GM13977 (cell line): ENCODE measurements at places on chromosomes 16 and 17.
A peak's percentile ranks its signal among the peaks of the same experiment; 100 is the strongest.

DNA sequence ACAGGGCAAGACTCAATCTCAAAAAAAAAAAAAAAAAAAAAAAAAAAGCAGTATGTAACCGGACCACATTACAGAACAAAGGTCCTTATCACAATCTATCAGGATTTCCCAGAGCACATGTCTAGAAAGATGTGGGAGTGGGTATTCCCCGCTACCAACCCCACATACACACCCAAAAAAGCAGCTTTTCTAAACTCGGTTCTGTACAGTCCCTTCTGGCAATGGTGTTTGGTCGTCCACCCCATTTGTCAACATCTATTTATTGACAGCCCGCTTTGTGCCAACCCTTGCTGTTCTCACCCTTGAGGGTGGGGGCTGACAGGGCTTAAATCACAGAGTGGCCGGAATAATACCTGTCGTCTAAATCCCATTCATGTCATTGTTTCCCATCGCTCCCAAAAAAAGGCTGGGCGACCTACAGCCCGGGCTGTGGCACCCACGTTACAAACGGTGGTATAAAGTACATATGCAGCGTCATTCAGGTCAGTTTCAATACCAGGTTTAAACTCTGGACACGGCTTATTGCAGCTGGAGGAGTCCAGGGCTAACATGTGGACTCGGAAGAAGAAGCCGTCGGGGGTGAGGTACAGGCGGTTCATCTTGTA is 3.6 kb downstream of the C17orf58 start:
- peak; percentile 27 for DNase-seq

GRCh38 chr17:73586275-73586832 is 57.9 kb downstream of the SDK2 start:
- no peak for DNase-seq

DNA sequence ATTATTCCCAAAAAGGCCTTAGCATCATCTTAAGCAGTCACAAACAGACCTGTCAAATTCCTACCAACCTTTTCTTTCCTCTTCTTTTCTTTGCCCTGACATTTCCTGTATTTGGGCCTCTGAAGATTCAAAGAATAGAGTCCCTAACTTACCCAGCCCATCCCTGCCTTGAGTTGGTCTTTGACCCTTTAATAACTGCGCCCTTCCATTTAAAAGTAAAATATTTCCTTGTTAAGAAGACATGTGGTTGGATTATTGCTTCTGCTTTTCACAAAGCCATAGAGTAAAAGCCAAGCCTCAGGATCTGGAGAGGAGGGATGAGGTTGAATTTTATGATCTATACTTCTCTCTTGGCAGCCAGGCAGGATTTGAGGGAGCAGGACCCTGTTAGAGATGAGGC is 13.2 kb upstream of the CCL23 start:
- DNase-seq, result no peak

- no peak for DNase-seq
Observed at GRCh38 chr17:33125552-33125950, 133.9 kb downstream of the SPACA3 start.

DNA sequence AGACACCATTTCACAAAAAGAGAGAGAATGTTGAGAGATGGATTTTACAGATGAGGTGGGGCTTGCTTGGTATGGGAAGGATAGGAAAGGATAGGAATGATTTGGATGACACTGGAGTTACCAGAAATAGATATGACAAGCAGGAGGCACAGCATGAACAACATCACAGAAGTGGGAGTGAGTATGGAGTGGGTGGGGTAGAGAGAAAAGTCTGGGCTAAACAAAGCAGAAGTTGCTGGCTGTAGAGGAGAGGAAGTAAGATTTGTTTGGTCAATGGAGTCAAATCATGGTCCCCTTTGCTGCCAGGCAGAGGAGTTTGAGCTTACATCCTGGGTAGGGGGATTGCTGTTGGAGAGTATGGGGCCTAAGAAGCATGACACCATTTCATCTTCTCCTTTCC is 101.7 kb downstream of the VAT1L start:
- no peak for DNase-seq

GRCh38 chr16:28211758-28212531 is at the start of gene XPO6:
Gene XPO6, minus strand, starts transcription at chr16:28211965. Its CDS starts 597 bp downstream, at chr16:28211368.
- DNase-seq, result peak; percentile 97

- no peak for DNase-seq
Observed at GRCh38 chr16:73255031-73255430, 207.1 kb upstream of the ZFHX3 start.

DNA sequence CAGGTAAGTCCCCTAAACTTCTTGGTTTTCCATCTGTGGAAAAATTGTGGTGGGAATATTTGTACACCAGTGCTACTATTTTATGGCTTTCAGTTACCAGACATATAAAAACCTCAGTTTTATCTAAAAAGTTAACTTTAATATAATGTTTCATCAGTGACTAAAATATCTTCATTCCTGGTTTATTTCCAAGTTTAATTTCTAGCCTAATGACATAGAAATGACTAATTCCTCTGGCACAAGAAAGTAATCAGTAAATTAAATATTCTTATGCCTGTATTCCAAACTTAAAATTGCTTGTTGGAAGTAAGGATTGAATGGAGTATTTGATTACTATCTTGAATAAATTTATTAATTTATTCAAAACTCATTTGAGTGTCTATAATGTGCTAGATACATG is 757.0 kb downstream of the CDH11 start:
- no peak for DNase-seq

DNA sequence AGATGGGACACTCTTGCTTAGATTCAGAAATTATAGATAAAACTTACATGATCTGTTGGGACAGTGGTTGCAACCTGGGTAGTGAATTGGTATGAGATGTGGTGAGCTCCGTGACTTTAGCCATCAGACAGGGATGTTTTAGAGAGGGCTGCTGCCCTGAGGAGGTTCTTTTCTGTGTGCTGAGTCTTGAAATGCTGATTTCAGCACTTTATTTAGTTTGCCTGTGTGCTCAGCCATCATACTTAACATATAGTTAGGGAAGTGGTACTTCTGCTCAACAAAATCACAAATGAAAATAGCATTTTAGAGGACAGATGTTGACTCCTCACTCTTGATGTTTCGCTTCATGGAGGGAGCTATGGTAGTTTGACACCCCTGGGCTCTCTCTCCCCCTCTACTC is 95.9 kb upstream of the CDH13 start:
- DNase-seq, result no peak

GRCh38 chr17:72321896-72322295 is 201.1 kb downstream of the SOX9 start:
- no peak for DNase-seq

GRCh38 chr17:34626121-34626681 is 46.8 kb downstream of the TMEM132E start:
- DNase-seq, result no peak

DNA sequence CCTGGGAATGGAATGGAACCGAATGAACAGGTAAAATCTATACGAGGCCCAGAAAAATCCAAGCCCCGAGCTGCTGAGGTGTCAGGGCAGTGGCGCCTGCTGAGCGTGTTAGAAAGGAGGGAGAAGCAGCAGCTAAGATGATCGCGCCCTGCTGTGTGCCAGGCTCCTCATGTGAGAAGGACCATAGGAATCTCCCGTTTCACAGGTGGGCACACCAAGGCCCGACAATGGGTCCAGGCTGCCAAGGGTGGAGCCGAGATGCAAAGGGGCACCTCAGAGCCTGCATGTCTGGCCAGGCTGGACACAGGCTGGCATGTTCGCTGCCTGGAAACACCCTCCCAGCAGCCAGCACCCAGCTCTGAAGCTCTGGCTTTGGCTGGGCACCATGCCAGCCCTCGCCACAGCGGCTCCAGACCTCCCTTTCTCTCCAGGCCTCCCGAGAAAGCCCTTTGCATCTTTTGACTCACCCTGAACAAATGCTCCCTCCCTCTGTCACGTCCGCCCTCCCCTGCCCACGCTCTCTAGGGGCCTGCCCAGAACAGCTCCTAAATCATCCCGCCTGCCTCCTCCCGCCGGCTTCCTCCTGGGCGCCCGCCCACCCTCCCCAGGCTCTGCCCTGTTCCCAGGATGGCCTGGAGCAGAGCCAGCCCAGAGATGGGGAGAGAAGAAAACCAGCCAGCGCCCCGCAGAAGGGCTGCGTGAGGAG is 217.8 kb upstream of the GSE1 start:
- DNase-seq, result peak; percentile 65
